Lower lobe of right lung (tissue), 2 donors: ENCODE measurements at places on chromosomes 16 and 17.

DNA sequence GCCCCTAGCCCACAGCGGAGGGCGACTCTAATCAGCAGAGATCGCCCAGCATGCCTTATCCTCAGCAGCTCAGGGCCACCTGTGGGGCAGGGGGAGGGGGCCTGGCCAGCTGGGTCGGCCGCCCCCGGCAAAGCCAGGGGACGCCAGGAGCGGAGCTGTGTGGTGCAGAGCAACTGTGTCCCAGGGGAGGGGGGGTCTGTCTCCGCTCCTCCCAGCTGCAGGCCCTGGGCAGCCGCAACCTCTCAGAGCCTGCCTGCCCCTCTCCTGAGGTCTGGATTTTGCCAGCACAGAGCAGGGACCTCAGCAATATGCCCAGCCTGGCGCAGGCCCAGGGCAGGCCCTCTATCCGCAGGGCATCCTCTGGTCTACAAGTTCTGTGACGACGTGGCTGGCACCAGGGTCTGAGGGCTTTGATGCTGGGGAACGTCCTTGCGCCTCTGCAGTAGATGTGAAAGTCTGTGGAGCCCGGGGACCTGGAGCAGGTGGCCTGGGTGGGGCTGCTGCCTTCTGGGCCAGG is 36.5 kb upstream of the SLC38A10 start:
- no peak for DNase-seq

- peak; percentile 75 for DNase-seq
These were observed 68.2 kb downstream of the MYO18A start for GRCh38 chr17:29111816-29112499.

DNA sequence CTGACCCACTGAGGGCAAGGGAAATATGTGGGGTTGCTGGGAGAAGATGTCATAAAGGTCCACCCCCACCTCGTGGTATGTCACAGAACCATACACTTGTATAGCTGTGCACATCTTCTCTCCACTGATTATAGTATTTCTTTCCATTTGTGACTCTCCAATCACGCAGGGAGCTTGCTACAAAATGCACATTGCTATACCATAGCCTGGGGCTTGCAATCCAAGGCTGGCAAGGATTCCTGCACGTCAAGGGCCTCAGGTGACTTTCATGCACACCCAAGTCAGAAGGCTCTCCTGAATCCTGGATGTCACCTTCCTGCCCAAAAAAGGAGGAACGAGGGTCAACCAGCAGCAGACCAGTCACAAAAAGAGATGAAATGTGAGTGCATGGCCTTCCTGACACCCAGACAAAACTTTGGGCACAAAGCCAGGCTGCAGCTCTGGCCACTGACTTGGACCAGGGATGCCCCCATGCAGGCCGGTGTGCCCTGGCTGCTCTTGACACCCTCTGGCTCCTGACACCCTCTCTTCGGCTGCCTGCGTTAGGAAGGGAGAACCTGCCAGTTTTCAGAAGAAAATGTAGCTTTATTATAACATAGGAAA is 12.1 kb downstream of the TBC1D26 start:
- no peak for DNase-seq

- DNase-seq: no peak
These were observed 12.2 kb downstream of the HSF5 start for GRCh38 chr17:58475985-58476384.
